ENCODE measurements at places on chromosomes 13 and 19. TPM values are rescaled to one million over a fixed set of nuclear protein-coding genes. Genes with fewer than 3 reads are reported as not detected.

LCP1 gene
- total RNA-seq = 17.0 TPM

ZNF584 gene
- total RNA-seq = 16.7 TPM

GRCh38 chr19:48330012-48330681 is 4.8 kb downstream of the EMP3 start:
- DNase-seq = peak; percentile 55

DNA sequence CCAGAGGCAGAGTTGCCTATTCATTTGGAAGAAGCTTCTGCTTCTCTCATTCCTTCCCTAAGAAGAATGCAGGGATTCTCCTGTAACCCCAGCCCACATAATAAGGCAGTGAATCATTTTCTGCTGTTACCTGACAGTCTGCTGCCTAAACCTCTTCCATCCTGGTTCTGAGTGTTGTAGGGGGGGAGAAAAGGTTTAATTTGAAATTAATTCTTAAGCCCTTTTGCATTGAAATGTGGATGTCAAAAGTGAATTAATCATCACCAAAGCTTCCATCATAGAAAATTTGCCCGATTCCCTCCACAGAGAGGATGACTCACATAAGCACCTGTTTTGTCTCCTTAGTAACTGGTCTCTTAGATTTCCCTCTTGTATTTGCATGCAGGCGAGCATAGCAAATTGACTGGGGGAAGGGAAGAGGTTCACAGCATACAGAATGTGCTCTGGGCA is 146.7 kb upstream of the FNDC3A start:
- DNase-seq = no peak

DNA sequence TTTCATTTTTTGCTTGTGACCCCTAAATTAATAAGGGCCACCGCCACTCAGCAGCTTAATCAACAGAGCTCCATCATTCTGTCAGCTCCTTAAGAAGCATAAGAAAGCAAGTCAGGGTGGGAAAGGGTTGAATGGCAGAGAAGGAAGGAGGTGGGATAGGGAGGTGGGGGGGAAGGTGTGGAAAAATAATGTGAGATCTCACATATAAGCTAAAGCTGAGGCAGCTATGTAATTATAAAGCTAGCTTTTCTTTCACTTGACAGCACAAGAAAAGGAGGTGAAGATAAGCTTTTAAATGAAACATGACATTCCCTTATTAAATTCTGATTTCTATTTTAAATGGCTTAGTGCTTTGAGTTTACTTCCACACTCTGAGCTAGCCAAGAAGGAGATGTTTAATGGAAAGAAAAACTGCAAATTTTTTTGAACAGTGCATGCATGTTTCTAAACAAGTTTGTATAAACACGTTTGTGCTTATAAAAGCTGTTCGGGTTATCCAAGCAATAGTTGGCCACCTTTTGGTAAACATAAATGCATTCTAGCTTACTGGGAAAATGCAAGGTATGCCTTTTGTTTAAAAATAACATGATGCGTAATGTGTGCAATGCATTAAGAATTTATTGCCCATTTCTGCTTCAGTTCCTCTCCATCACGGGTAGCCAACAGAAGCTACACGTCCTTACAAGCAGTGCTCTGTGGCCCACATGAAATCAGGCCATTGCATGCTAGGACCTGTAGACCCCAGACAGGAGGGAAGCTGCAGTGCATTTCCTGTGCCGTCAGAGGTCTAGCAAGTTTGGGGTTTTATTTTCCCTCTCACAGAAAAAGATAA is 96.2 kb downstream of the LHFPL6 start:
- no peak for DNase-seq

GRCh38 chr13:45592758-45593157 is 22.8 kb downstream of the ERICH6B start:
- DNase-seq = no peak

DNA sequence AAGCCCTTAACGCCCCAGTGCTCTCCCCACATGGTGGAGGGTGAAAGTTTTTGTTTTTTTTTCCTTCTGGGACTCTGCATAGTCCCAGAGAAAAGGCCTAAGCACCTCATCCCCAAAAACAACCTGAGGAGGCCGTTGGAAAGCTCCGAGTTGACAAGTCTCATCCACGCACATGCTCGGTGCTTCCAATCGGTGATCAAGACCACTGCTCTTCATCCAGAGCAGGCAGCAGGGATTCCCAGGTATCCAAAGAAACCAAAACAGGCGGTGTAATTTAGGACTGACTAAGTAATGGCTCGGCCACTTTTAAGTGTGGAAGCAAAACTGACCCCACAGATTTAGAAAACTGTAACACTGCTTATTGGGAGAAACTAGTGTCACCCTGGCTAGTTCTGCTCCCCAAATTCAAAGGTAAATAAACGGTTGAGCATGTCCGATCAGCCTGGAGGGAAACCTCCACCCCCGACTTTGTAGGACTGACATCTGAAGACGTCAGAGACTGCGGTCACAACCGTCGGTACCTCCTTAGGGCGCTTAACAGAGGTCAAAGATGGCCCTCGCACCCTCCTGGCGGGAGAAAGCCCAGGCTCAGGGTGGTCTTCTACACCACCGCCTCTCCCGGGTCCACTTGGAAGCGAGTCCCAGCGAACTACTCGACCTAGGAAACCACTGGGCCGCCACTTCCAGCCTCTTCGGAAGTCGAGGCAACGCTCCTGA is 997 bp upstream of the ZNF446 start:
- DNase-seq = no peak

DNA sequence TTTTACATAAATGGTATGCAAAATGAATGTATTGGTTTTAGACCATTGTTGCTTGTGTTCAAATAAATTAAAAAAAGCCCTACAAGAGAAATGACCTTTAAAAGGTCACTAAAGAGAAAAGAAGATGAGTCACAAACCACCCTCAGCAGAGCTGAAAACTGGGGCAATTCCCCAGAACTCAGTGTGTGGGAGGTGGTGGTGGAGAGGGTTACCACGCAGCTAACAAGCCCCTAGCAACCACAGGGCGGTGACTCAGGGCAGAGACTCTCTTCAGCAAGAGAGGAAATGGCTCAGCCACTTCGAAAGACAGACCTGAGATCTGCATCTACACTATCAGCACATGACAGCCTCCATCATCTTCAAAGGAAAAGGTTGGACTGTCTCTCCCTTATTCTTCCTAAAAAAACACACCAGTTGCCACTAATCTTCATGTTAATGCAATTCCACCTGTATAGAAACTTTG is 29.4 kb upstream of the NDFIP2 start:
- DNase-seq = no peak

- DNase-seq = no peak
These were observed 2.1 kb downstream of the CILP2 start for GRCh38 chr19:19540064-19540714.

GRCh38 chr19:5321851-5322681 is 18.5 kb downstream of the PTPRS start:
- no peak for DNase-seq

Data from progenitor cell of endocrine pancreas (in vitro differentiated cells).